ENCODE measurements at places on chromosomes 7 and 10.

DNA sequence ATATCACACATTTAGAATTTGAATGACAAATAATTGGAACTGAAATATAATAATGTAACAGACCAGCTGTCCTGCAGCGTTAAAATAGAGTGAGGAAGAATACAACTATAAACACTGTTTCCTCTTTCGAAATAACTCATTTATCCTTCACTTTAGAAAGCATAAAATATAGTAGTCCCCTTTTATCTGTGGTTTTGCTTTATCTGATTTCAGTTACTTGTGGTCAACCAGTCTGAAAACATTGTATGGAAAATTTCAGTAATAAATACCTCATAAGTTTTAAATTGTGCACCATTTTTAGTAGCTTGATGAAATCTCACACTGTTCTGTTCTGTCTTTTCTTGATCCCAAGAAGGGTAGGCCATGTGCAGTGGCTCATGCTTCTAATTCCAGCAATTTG lies 31.7 kb downstream of the POLR1F start:
- DNase-seq: no peak

DNA sequence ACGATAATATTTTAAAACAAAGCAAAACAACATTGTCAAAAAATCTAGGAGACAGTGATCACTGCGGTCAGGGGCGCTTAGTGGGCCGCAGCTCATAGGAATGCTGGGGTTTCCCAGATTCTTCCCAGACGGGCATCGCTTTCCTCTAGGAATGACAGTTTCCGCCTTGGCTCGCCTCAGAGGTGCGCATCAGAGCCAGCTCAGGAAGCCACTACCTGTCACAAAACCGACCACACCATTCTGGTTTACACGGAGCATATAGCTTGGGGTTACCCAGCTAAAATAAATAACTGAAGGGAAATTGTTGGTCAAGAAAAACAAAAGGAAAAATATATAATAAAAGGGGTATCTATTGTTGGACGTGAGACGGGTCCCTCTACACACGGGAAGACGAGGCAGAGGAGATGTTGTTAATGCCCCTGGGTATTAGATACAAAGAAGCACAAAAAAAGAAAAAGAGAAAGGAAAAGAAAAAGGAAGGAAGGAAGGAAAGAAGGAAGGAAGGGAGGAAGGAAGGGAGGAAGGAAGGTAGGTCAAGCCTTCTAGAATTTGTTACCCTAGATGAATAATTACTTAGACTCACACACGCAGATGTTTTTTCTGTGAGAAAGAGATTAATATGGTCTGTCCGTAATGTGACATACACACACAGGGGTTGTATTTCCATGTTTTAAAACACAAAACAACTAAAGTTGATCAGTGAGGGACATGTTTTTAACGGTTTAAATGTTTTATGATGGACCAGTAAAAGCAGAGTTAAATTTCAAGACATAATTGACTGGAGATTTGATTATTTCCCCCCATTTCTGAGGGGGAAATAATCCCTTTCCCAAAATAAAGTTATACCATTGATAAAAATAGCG lies 292.4 kb upstream of the NFE2L3 start:
- DNase-seq: no peak

DNA sequence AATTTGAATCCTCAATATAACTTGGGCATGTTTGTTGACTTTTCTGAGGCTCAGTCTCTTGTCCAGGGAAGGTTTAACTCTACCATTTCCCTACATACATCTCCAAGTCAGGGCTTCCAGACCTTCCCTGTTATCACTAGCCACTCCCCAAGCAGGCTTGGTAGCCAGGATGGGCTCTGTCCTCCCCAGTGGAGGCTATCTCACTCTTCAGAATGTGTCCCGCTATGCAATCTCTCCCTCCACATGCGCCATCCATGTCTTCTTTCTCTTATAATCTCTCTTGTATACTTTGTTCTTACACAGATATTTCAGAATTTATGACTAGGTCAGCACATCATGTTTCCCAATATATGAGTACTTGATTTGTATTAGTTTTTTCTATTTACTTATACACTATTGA lies 310.4 kb downstream of the HGF start:
- DNase-seq: no peak

GRCh38 chr10:69088471-69088769 lies 517 bp downstream of the SRGN start:
- no peak for DNase-seq

GRCh38 chr7:135316648-135317313 lies 83.1 kb downstream of the STRA8 start:
- DNase-seq: no peak

- DNase-seq: no peak
Measured at GRCh38 chr10:103701380-103702222, 153.8 kb downstream of the SH3PXD2A start.

DNA sequence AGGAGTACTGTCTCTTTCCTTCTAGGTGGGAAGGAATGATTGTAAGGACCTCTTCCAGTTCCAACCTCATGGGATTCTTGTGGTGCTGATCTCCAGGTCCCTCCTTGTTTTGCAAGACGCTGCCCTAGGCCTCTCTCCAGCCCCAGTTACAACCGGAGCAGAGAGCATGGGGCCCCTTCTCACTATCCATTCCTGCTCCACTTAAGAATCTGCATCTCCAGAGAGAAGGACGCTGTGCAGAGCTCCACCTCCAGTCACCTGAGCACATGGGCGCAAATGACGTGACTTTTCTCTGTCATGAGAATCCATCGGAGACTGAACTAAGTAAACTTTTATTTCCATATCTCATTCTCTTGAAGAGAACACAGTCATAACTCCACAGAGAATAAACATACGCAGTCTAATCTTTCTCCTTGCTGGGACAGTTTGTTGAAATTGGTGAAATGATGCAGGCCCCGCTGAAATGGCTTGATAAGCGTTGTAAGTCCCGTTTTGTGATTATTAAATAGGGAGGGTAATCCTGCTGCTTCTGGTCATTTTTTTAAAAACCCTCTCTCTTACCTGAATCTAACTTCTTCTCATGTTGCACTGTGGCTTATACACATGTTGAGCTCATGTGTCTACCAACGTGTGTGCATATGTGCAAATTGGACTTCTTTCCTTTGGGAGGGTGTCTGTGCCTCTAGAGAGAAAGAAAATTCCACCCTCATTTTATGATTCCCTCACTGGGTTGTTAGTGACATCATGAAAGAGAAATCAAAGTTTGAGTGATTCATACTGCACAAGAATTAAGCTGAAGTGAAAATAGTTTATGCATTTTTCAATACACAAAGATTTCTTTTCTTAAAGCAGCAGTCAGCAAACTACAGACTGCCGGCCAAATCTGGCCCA lies 133.2 kb upstream of the TBX20 start:
- DNase-seq: no peak

DNA sequence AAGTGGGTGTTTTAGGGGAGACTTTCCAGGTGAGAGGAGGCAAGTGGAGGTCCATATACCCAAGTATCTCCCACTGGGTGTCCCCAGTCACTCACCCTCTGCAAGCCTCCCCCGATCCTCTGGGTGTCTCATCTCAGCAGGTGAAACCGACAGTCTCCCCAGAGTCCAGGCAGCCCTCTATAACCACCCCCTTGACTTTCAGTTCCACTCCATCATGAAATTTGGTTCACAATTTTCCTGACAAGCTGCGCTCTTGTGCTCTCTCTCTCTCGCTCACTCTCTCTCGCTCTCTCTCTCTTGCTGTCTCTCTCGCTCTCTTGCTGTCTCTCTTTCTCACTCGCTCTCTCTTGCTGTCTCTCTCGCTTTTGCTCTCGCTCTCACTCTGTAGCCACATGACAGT lies 8.1 kb upstream of the RABGEF1 start:
- DNase-seq: peak; percentile 42

DNA sequence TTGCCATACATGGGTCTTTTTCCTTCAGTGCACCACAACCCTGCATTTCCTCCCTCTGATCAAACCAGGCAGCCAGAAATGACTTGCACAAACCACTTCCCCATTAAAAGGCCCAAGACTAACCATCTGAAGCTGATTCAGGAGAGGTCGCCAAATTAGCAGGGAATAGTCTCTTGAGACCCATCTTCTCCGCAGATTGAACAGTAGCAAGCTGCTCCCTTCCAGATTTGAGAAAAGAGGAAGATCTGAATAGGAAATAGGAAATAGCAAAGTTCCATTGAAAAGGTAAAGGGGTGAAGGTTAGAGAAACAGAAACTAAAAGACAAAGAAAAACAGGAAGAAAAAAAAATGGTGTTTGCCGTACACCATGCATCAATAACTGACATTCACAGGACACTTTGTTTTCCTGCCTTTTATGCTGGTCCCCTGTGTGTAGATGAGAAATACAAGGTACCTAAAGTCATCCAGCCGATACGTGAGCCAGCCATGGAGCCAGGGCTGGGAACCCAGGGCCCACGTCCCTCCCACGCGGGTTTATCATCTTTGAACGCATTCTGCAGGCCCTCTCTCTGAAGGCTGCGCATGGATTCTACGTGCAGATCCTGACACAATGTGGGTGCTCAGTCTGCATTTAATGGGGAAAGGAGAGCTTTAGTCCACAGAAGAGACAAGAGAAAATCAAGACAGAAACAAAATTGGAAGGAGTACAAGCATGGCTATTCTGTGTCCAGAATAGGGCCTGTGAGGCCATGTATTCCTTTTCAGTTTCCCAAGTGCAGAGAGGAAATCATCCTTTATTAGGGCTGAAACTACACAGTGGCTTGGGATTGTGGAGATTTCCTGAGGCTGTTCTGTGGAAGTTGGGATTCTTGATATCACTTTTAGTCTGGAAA lies 268.4 kb upstream of the NPVF start:
- DNase-seq: peak; percentile 8

DNA sequence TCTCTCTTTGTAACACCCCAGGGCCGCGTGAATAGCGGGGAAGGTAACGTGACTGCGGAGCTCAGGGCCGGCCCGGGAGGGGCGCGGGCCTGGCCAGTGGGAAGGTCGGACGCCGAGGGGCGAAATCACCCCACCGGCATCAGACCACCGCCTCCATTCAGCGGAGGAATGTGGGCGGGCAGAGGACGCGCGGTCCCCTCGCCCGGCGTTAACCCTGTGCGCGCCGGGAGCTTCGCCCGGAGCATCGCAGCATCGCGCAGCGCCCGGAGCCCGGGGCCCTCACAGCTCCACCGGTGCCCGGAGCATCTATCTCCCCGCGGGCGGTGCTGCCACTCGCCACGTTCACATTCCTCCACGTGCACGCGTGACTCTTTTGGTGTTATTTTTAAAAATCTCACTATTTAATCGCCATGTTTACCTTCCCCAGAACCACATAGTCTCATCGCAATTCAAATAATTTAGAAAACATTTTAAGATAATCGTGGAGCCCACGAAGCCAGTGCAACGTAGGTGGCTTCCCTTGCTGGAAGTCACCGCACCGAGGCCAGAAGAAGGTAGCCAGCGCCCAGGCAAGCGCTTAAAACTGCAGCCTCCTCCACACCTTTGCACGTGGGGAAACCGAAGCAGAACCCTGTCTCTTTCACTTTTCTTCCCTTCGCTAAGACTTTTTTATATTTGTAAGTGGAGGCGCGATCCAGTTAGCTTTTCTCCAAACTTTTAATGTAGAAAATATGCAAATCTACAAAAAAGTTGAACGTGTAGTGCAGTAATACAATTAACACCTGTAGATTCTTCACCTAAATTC lies 21.8 kb downstream of the FGFBP3 start:
- DNase-seq: peak; percentile 33

DNA sequence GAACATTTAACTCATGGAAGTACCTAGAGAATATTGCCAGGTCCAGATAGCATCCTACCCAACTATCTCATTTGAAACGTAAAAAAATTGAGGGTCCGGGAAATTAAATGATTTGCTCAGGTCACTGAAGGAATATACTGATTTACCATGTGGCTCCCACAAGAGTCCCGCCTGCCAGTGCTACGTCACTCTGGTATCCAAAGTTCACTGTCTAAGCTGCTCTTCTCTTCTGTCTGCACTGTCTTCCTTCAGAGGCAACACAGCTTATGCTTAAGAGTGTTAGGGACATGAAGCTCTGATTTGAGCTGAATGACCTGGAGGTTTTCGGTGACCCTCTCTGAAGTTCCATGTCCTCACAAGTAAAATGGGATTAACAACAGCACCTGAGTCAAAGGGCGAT lies 114.6 kb downstream of the PDE1C start:
- no peak for DNase-seq

GRCh38 chr7:108454674-108455550 lies 1.3 kb downstream of the NRCAM start:
- DNase-seq: peak; percentile 43

GRCh38 chr10:102153093-102153620 lies 968 bp downstream of the NOLC1 start:
- DNase-seq: no peak

GRCh38 chr7:30842542-30843451 lies 68.9 kb upstream of the AQP1 start:
- DNase-seq: no peak

GRCh38 chr7:70701477-70701876 lies 430.5 kb upstream of the GALNT17 start:
- DNase-seq: no peak

- DNase-seq: no peak
Measured at GRCh38 chr7:130887182-130887956, 153.4 kb upstream of the KLF14 start.

GRCh38 chr10:32338262-32338661 lies 8.7 kb downstream of the EPC1 start:
- DNase-seq: no peak

DNA sequence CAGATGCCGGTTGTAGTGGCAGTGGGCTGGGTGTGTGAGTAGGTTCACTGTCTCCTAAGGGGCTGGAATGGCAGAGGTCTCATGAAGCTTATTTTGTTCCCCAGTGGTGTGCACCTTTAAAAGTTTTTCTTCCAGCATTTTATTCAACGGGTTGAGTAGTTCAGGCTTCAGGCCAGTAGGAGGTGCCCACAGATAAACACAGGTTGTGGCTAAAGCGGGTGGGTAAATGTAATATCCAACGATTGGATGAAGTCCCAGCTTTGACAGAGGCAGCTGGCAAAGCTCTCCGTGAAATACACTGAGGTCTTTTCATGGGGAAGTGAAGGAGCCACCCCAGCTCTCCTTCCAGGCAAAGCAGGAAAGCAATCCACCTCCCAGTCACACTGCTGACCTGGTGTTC lies 339.8 kb upstream of the LRRTM3 start:
- no peak for DNase-seq

GRCh38 chr7:94237417-94237816 lies 157.3 kb upstream of the COL1A2 start:
- DNase-seq: no peak

DNA sequence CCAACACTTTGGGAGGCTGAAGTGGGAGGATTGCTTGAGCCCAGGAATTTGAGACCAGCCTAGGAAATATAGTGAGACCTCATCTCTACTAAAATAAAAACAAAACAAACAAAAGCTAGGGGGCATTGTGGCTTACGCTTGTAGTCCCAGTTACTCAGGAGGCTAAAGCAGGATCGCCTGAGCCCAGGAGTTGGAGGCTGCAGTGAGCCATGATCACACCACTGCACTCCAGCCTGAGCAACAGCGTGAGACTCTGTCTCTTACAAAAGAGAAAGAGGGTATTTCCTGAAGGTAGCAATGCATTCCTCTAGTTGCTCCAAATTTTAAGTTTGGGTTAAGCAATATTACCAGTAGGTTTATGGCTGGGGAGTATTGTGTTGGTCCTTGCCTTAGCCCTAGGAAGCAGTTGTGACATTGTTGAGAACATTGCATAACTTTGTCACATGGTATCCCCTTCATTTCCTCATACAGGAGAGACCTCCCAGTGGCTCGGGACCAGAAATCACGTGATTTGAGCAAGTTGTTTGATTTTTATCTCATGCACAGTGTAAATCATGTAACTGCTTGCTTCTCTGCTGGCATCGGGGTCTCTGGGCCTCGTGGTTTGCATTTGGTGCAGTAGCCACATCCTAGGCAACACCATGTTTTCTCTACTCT lies 23.3 kb upstream of the SMARCD3 start:
- no peak for DNase-seq

GRCh38 chr7:36191292-36191920 lies 38.4 kb downstream of the EEPD1 start:
- peak; percentile 20 for DNase-seq

Measured in germinal center (tissue), 1 donor.